NCI-H524 treated with DMSO at 0.1 percent for 48 hours (cell line): ENCODE measurements at places on chromosomes 11 and 22.

DNA sequence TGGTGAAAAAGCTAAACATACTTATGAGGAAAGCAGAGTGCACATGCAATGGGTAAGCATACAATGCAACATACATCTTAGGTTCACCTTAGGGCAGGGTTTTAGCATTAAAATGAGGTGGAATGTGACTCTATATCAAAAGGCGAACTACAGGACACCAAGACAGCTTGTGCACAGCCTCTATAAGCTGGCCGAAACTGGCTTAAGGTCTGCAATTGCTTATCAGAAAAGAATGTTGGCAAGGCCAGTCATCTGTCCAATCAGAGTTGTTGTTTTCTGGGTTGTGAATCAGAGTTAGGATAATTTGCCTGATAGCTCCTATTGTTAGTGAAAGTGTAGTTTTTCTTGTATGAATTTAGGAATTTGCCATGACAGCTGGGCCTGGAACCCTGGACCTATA is 76.5 kb downstream of the LRRC4C start:
- DNase-seq, result no peak

- DNase-seq, result no peak
Observed at GRCh38 chr22:47340851-47341436, 578.5 kb downstream of the TBC1D22A start.

GRCh38 chr11:90373971-90374370 is 151.1 kb upstream of the CHORDC1 start:
- no peak for DNase-seq

DNA sequence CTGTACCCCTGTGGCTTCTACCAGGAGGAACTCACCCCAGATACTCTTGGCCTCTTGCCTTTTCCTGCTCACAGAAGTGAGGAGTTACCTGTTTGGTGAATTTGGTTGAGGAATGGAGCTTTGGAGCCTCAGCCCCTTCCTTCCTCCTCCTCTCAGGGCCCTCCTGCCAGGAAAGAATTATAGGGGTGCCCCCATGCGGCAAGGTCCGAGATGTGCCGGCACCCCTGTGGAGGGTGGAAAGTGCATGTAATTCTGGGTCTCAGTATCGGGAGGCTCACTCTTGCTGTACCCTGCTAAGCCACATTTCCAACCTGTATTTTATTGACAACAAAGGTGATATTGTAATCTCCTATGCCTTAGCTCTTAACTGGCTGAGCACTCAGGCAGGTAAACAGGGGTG is 13.7 kb upstream of the IGSF22 start:
- DNase-seq, result no peak

GRCh38 chr11:66976028-66976467 is 944 bp downstream of the C11orf86 start:
- DNase-seq, result no peak

GRCh38 chr22:45268958-45269844 is 15.5 kb upstream of the UPK3A start:
- no peak for DNase-seq

DNA sequence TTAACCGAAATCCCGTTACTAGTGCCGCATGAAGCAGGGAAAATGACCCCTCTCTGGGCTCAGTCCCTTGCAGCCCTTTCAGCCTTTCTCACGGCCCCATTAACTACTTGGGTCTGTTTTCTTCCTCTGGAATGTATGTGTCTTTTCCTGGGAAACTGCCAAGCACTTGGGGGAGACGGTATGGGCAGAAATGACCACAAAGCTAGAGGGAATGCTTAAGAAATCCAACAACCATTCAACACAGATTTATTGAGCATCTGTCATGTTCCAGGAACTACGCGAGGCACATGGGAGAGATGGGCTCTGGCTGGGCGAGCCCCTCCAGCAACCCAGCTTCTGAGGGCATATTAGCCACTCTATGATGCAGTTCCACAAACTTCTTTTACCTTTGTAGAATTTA is 462.6 kb downstream of the BUD13 start:
- DNase-seq, result no peak

DNA sequence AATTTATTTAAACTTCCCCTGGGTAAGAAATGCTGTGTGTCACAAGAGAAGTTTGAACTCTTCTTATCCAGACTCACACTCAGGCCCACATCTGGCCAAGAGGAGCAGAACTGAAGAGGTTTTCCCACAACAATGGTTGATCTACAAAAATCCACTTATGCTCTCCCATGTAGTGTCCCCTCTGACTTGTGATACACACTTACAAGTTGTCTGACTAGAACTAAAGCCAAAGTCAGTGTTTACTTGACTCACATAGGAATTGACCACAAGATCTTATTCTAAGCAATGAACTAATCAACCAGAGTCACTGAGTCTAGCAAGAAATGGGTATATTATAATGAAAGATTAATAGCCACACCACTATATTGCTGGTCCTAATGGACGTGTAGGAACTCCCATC is 133.0 kb downstream of the ATG16L2 start:
- no peak for DNase-seq

- DNase-seq, result no peak
Observed at GRCh38 chr11:859394-860131, 16.9 kb downstream of the TSPAN4 start.

DNA sequence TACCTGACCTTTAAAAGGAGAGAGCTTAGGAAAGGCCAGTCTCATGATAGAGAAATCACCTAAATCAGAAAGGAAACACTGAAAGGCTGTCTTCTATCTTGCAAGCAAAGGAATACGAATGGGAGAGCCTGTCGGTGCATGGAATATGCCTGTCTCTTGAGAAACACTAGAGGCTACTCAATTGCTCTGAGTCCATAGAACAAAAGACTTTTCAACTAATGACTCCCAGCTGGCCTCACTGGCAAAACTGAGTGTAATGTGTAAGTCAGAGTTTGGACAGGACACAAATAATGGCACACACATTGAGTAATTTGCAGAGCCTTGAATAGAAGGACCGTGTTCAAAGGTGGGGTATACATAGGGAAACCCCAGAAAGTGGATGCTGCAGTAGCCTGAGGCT is 171.0 kb upstream of the ARHGAP20 start:
- no peak for DNase-seq

GRCh38 chr11:47577460-47578041 is 1.2 kb downstream of the KBTBD4 start:
- DNase-seq, result no peak

DNA sequence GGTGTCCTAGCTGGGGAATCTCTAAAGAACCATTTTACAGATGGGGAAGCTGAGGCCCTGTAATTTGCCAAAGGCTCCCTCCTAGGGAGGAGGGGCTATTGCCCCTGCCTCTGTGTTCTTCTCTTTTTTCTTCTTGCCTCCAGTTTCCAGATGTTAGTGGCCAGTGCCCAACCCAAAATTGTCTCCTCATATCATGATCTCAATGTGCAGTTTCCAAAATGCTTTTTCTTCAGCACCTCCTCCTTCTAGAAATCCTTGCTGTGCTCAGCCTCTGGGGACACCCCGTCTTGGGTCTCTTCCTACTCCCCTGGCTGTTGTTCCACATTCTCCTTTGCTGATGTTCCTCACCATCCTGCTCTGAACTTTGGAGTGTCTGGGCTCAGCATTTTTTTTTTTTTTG is 9.5 kb upstream of the CHRM1 start:
- DNase-seq, result no peak

DNA sequence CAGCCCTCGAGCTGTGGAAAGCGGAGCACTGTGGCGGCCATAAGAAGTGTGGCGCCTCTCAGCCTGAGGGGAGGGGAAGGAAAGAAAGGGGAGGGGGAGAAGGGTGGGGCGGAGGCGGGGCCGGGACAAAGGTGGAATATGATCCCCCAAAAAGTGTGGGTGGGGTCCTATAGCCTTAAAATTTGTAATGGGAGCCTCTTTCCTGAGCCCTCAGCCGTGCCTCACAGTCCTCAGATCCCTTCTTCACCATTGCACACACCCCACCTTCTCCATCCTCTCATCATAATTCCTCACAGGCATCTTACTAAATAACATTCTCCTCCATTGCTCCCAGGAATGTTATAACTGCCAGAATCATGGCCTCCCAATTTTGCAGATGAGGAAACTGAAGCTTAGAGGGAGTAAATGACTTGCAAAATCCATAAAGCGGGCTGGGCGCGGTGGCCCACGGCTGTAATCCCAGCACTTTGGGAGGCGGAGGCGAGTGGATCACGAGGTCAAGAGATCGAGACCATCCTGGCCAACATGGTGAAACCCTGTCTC is 600 bp upstream of the RAB6A start:
- no peak for DNase-seq

GRCh38 chr11:103832762-103833161 is 203.7 kb upstream of the DDI1 start:
- no peak for DNase-seq
